Psoas muscle (tissue), 8 donors: ENCODE measurements at places on chromosomes 3 and 15. TPM values are rescaled to one million over a fixed set of nuclear protein-coding genes. Genes with fewer than 3 reads are reported as not detected.

Gene RTP3
- not detected for total RNA-seq

- no peak for DNase-seq
These were observed 2.0 kb upstream of the MECOM start for GRCh38 chr3:169665264-169666075.

DNA sequence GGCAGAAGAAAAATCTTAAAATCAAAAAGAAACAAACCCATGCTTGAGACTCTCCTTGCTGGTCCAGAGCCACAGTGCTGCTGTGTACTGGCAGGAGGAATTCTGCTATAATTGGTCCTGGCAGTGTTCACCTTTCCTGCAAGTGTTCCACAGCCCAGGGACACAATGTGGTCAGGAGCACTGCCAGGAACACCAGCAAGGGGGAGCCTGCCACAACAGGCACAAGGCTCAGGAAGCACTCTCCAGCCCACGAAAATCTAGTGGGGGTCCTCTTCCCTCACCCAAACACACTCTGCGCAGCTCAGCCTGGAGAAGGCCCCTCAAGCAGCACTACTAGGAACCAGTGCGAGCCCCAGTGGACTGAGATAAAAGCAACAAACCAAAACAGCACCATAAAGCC lies 92.9 kb downstream of the UBE3A start:
- peak; percentile 83 for DNase-seq

GRCh38 chr3:42490243-42490642 lies 12.2 kb upstream of the VIPR1 start:
- no peak for DNase-seq

DNA sequence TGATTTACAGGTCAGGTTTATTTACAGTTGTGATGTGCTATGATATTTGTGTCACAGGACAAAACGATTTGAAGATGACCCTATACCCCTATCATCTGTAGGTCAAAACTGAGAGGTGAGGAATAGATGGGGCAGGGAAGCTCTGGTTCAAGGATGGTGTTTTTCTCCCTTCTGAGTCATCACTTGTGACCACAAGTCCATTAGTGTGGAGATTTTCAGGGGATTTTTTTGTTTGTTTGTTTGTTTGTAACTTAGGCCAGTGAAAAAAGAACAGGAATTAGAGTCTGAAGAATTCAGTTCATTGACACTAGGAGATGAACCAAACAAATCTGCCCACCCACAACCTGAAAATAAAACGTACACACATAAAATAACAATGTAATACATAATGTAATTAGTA lies 62.7 kb upstream of the FAM98B start:
- no peak for DNase-seq

GRCh38 chr3:20852712-20853111 lies 666.7 kb upstream of the SGO1 start:
- no peak for DNase-seq

GRCh38 chr3:127658234-127658633 lies 14.5 kb upstream of the ABTB1 start:
- no peak for DNase-seq

DNA sequence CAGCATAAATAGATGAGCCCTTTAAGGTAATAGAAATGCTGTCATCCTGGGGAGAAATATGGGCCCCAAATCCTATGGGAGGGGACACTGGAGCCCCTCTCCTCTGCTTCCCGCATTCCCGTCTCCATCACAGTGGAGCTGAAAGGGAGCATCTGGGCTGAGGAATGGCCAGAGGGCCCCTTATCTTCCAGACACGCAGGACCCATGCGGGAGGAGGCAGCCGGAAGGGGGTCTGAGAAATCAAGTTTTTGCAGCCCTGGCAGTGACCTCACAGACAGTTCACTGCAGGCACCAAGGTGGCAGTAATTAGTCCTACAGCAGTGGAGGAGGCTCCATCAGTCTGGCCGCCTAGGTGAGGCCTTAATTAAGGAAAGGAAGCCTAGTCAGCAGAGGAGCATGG lies 80.2 kb downstream of the RAB11A start:
- DNase-seq: no peak

DNA sequence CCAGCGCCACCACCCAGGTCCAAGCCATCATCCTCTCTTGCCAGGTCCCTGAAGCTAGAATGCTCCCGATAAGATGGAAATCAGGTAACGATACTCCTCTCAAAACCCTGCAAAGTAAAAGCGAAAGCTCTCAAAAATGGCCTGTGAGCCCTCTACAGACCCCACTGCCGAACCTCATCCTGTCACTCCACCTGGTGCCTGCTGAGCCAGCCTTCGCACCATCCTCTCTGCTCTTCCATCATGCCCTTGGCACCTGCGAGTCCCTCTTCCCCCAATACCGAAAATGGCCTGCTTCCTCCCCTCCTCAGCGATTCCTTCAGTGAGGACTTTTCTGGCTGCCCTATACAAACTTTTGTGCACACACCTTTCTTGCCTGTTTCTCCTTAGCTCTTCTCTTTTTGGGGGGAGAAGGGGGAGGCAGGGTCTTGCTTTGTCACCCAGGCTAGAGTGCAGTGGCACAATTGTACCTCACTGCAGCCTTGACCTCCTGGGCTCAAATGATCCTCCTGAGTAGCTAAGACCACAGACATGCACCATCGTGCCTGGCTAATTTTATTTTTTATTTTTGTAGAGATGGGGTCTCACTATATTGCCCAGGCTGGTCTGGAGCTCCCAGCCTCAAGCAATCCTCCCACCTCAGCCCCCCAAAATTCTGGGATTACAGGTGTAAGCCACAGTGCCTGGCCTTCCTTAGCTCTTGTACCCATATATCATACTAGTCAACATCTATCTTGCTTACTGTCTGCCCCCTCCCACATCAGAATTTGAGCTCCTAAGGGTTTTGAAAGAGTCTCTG lies 3.0 kb downstream of the IDH2 start:
- no peak for DNase-seq
